ENCODE measurements at places on chromosomes 5 and 9. TPM values are rescaled to one million over a fixed set of nuclear protein-coding genes. Genes with fewer than 3 reads are reported as not detected.
A peak's percentile ranks its signal among the peaks of the same experiment; 100 is the strongest.

DPYSL3 gene
- 158 TPM for total RNA-seq

ANKRD18B gene
- 6.6 TPM for total RNA-seq

SAPCD2 gene
- 5.6 TPM for total RNA-seq

GRCh38 chr9:111897601-111898137 lies 1.1 kb downstream of the UGCG start:
- DNase-seq, result peak; percentile 42

GRCh38 chr5:14577971-14578370 lies 3.6 kb upstream of the OTULINL start:
- no peak for DNase-seq

DNA sequence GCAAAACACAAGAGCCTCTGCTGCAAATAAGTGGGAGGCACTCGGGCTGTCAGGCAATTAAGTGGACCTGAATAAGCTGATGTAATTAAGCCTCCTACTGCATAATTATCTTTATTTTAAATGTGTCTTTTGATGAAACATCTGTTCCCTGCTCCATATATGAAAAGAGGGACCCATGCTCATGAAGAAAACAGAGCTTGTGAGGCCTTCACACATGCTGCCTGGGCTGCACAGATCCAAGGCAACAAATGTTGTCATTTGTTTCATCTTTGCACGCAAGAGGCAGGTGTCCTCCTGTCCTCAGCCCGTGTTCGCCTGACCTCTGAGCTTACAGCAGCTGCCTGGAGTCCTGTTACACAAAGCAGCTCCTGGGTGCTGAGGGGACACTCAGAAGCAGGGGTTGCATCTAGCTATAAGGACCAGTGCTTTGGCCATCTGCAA lies 381.1 kb downstream of the ZNF608 start:
- DNase-seq, result peak; percentile 67

DNA sequence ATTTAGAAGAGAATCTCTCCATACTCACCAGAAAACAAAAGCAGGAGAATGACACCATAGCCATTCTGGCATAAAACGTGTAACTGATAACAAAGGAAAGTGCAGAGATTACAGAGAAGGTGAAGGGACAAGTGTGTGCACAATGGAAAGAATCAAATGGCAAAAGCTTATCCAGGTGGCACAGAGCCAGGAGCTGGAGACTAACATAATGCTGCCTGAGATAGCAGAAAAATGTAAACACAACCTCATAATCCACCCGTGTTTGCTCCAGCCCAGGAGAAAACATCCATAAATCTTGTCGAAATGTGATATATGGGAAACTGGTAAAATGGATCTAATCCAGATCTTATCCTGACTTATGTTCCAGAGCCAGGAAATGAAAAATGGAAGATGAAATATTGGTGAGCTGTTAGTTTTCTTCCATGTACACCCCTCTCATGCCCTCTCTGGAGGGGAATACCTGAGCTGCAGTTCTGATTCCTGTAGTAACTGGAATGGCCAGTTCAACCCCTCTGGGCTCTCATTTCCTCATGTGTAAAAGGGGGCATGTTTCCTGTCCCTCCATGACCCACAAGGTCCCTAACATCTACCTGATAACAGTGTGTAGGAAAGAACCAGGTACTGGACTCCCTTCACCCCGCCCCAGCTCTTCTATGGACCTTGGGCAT lies 212.3 kb upstream of the DAPK1 start:
- DNase-seq, result peak; percentile 57

Measured in tongue (tissue), 3 donors.